ENCODE measurements at places on chromosomes 12 and 14.
A peak's percentile ranks its signal among the peaks of the same experiment; 100 is the strongest.

DNA sequence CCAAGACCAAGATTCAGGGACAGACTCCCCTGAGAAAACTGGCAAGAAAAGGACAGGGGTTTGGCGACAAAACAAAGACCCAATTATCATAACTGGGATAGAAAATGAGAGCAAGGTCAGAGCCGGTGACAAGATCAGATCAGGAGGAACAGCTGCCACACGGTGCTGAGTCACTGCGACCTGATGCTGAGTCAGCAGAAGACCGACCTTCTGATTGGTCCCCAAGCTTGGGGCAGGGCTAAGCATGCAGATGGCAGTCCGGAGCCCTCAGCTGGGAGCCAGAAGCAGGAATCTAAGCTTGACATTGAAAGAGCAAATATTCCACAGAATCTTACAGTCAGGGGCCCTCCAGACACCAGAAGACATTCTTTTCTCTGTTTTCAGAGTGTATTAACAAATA, 19.1 kb upstream of the ARMH4 start:
- peak; percentile 32 for DNase-seq

DNA sequence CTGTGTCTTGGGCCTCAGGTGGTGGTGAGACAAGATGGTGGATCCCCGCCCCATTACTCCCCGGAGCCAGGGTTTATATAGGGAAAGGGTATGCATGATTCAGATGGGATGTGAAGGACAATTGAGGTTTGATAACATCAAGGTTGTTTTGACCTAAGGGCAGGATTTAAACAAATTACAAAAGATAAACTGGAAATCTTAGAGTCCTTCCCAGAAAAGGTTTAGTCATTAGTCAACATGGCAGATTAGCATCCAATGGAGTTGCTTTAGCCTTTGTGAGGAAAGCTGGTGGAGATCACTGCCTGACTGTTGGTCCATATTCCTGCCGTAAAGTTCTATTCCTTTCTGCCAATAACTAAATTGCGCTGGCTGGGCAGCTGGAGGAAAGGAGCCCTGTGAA, 15.6 kb upstream of the FRMD6 start:
- DNase-seq: no peak

DNA sequence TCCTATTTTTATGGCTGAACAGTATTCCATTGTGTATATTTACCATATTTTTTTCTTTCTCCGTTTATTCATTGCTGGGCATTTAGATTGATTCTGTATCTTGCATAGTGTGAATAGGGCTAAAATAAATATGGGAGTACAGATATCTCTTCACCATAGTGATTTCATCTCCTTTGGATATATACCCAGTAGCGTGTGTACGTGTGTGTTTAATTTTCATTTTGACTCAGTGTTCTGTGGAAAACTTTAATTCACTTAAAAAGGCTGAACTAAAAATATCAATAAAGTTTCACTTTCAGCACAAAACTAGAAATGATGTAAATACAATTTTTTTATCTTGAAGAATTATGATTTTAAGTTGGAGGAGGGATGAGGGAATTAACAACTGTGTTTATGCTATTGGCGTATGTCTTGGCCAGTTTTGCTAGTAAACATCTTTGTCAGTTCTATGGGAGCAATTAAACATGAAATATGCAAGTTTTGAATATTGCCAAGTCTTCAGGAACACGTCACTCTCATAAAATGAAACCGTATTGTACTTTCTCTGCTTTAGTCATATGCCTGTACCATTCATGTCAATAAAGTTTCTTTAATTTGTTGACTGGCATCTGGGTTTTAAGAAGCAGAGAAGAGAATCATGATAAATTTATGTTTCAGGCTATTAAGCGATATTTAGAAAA, 99.8 kb downstream of the PTGER2 start:
- DNase-seq: no peak

DNA sequence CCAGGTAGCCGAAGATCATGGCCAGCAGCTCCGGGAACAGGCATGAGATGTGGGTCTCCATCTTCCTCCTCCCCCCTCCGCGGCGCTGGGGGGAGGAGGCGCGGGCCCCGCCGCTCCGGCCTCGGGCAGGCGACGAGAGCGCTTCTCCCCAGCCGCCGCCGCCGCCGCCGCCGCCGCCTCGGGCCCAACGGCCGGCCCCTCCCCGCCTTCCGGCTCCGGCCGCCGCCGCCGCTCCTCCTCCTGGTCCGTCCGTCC, 448 bp downstream of the FBXL14 start:
- DNase-seq: no peak

GRCh38 chr12:11085419-11085818, 6.7 kb downstream of the TAS2R43 start:
- DNase-seq: peak; percentile 13
